Placental epithelial cell (primary cell): ENCODE measurements at places on chromosomes 6 and 20. TPM values are rescaled to one million over a fixed set of nuclear protein-coding genes. Genes with fewer than 3 reads are reported as not detected.

The MATN4 gene
- 0.54 and 1.2 TPM in 2 replicates for total RNA-seq

The KCNQ5 gene
- total RNA-seq: 0.43 and 5.9 TPM in 2 replicates

The SLC17A1 gene
- not detected in 2 replicates for total RNA-seq

The DZANK1 gene
- 1.6 and 1.8 TPM in 2 replicates for total RNA-seq

The APOM gene
- total RNA-seq: 0.79 and 0.98 TPM in 2 replicates
